ENCODE measurements at places on chromosomes 1 and 21.

DNA sequence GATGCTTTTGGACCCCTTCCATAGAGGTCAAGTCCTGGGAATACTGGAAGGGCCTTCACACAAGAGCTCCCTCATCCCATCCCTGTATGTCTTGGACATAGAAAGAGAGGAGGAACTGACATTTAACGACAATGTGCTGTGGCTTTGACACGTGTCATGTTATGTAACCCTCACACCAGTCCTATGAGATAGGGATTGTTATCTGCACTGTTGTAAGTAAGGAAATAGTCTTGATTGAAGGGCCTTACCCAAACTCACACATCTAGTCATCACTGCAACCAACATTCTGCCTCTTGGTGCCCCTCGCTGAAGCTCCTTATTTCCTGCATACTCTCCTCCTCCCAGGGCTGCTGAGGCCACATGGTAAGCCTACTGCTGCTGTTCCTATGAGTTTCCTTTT, 63.7 kb upstream of the ANGPTL1 start:
- DNase-seq = no peak

DNA sequence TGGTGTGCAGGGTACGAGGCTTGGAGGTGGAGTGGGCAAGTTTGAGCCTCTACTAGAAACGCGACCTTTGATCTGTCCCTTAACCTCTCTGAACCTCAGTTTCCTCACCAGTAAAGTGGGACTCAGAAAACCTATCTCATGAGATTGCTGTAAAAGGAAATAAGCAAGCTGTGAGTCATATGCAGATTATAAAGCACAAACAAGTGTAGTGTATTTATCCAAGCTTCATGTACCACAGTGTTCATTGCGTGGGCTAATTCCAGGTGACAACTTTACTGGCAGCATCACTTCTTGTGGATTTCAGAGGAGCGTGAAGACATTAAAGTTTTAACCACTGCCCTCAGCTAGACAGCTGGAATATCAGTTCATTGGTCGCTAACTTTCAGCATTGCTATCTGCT, 44.4 kb downstream of the ZNF697 start:
- DNase-seq = peak; percentile 44

DNA sequence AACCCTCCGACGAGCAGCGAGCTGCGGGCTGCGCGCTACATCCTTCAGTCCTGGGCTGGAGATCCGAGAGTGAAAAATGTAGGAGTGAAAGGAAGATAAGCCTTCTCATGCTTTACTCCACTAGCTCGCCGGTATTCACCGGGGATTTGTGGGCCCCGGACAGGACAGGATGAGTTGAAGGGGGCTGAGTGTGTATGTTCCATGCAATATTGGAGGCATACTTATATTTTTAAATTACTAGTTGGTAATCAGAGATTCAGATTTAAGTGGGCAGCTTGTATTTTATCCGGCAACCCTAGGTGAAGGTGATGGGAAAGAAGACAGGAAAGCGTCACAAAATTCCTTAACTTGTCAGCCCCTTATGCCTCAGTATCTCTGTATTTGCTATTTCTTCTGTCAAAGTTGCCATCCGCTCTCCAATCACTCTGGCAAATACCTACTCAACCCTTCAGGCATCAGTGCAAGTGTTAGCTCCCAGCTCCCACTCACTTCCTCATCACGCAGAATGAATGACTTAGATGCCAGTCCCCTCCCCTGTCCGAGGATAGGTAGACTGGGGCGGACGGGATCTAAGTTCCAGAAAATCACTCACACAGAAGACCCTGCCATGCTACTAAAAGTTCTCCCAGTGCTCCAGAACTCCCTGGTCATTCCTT, 503 bp upstream of the PIGM start:
- peak; percentile 49 for DNase-seq

- no peak for DNase-seq
Observed at GRCh38 chr1:171919891-171920887, 78.9 kb downstream of the DNM3 start.

DNA sequence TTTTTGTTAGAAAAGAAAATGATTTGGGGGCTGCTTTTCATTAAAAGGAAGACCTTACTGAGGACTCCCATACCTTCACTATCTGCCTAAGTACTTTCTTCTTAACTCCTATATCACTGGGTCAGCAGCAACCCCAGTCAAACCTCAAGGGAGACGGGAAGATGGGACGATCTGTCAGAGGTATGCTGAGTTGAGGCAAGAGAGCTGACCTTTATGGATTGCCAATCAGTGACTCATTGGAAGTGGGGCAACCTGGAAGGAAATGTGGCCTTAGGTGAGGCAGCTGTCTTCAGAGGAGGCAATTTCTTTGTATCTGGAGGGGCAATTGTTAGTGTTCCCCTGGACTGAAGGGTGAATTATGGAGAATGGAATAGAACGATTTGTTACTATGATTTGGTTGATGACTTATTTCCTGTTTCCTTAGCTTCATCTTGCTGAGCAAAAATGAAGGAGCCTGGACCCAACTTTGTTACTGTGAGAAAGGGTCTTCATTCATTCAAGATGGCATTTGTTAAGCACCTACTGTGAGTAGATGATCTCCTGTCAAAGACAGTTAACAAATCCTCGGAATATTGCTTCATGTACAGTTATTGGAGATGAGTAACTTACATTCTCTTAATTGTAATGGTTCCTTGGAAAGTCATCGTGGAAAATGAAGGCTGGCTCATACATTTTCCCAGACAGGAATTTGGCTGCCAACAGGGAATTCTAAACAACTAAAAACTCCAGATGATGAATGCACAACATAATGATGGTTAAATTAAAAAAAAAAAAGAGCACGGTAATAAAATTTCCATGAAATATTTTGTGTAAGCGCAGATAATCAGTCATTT, 134.7 kb upstream of the KCNJ15 start:
- DNase-seq = peak; percentile 15
